ENCODE measurements at places on chromosomes 6 and 20.

DNA sequence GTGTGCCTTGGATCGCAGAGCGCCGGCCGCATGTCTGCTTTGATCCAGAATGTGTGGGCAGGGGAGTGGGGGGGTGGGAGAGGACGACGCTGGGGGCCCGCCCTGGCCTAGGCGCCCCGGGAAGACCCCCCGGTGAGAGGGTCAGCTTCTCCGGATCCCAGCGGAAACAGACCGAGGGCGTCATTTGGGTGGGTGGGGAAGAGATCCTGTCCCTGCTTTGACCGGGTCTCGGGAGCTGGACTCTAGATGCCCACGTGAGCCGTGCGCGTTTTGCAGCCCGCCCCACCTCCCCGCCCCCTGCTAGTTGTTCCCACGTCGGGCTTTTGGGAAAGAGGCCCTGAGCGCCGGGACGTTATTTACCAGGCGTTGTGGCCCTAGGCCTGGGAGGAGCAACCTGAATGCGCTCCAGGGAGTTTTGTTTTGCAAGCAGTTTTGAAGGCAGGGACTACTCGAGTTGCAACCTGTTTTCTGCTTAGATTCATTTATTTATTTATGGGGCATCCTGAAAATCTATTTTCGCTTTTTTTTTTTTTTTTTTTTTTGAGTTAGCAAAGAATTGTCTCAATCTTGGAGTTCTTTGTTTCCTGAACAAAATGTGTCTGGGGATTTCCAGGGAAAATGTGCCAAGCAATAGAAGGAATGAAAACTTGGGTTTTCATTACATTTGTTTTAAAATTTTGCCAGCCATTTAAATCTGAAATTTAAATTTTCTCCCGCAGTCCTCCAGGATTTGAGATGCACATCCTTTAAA lies 1.6 kb downstream of the DSP start:
- DNase-seq: peak; percentile 67

DNA sequence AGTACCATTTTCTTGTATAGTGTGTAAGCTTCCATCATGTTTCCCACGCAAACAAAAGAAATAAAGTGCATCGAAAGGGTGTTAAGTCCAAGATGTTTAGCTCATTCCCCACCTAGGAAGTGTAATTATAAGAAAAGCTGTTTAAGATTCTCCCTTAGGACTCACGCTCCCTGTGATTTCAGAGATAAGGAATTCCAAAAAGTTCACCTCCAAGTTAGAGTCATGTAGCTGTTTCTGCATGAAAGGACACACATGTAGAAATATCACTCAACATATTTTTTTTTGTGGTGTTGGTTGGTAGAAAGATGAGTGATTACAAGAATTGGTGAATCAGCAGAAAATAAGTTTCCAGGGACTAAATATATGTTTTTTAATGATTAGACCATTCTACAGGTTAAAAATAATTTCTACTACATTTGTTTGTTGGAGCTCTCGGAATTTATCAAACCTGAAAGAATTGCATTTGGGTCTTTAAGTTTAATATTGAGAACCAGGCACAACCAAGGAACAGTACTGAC lies 10.4 kb downstream of the OPN5 start:
- peak; percentile 18 for DNase-seq

DNA sequence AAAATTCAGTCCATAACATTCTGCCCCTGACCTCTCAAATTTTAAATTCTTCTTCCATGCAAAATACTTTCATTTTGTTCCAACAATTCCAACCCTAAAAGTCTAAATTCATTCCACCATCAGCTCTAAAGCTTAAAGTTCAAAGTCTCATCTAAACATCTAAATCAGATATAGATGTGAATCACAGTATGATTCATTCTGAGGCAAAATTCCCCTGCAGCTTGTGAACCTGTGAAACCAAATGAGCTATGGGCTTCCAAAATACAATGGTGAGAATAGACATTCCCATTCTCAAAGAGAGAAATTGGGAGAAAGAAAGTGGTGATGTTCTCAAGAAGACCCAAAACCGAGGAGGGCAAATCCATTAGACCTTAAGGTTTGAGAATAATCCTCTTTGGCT lies 309.8 kb downstream of the HIVEP2 start:
- DNase-seq: no peak

DNA sequence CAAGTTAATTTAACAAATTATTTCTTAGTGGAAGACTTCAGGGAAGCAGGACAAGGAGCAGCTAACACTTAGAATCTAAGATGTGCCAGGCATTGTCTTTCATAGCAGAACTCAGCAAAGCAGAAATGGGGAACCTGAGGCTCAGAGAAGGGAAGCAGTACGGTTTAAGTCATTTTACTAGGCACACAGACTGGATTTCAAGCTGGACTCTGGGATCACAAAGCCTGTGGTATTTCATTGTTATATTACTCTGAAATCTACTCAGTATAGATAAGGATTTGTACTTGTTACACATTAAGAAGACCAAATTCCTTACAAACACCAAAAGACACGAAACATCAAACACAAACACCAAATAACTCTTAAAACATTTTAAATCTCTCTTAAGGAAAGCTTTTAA lies 199.6 kb downstream of the ISM1 start:
- DNase-seq: no peak

DNA sequence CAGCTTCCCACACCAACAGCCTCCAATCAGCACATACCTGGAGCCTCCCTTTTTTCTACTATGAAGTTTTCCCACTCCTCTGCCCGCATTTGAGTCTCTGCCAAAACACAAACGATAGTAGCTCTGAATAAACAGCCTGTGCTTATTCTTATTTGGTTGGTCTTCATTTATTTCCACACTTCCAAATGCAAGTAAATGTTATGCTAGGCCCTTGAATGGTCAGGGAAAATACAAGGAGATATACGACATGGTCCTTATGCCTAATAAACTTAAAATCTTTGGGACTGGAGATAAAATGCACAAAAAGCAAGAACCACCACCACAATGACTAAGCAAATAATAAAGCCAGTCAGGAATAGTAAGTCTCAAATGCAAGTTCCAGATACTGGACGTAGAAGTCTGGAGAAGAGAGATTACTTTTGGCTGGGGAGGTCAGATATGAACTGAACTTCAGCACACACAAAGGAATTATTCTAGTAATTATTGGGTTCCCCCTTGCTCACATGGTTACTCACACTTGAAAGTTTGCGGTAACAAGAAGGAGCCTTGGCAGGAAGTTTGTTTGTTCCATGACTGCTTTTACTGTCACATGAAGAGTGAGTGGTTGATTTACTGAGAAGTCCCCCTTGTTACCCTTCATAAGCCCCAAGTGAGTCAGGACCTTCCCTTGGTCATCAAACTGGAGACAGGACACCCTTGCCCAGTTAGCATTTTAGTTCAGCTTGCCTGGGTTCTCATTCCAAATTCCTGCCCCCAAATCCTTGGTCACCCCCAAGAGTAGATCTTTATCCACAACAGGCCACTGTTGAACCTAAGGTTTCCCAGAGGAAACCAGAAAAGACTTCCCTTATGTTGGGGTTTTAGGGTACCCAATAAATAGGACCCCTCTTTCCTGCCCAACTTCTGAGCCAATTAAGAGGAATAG lies 511.2 kb upstream of the JARID2 start:
- peak; percentile 88 for DNase-seq

DNA sequence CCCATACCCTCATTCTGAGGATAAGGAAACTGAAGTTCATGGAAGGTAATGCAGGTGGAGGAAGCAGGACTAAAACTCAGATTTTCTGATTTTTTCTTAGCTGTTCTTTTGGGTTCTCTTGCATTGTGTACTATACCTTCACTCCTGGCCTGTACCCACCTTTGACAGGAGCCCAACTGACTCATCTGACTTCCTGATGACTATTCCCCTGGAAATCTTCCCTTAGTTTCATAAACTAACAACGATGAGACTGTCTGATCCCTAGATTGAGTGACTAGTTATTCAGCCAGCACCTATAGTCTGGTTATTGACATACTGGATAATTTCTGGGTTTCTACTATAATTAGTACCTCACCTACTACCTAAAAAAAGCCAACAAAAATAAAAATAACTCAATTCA lies 10.1 kb downstream of the CRYBG1 start:
- DNase-seq: peak; percentile 95

DNA sequence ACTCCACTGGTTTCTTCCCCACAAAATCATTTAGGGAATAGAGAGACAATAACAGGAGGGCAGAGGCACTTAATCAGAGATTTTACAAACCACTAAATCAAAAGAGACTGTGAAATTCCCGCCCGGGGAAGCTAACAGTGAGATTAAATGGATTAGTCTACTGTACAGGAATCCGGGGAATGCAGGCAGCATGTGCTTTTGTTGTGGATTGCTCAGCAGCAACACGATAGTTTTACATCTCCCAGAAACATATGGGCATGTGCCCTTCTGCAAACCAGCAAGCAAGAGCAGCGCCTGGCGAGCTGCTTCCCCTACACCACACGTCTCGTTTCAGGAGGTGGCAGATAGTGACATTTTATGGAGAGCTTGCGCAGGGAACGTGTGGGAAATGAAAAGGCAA lies 382.3 kb downstream of the CD83 start:
- DNase-seq: peak; percentile 76

DNA sequence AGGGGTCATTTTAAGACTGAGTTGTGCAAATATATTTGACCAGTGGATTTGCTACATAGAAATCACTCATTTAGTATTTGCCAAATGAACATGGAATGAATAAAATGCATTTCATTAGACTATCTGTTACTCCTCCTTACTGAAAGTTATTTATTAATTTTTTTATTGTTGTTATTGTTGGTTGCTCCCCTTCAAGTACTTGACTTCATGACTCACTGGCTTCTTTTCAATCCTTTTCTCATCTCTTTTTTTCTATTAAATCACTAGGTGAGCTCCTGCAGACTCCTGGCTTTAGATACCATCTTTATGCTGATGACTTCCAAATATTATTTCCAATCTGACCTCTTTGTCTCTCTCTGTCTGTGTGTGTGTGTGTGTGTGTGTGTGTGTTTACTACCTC lies 192.2 kb upstream of the FAM83B start:
- peak; percentile 7 for DNase-seq

- peak; percentile 13 for DNase-seq
Observed at GRCh38 chr20:51481341-51481914, 61.1 kb downstream of the NFATC2 start.

DNA sequence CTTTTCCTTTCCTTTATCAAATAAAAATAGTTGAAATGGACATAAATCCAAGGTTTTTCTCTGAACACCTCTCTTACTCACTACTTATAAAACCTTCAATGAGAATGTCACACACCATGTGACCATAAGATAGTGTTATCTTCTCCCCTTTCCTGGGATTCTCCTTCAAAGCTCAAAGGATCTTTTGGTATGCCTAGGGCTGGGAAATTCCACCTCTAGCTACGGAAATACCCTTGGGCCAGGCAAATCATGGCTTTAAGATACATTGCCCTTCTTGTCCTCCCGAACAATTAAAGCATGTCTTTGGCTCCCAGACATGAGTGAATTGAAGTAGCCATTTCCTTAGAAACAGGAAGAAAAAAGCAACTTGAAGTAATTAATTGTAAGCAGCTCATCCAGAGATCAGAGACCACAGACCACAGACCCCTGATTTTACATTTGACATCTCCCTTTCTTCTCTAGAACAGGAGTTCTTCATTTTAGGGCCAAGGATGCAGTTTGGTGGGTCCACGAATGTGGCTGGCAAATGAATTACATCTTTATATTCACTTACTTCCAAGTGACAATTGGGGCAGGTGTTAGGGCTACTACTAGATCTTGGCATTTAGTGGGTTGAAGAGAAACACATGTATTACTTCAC lies 4.1 kb downstream of the PLCB4 start:
- no peak for DNase-seq

GRCh38 chr6:80003826-80004172 lies 650 bp upstream of the TTK start:
- no peak for DNase-seq

- DNase-seq: no peak
Observed at GRCh38 chr6:95293257-95293656, 284.1 kb upstream of the MANEA start.

- DNase-seq: no peak
Observed at GRCh38 chr6:107574856-107575255, 84.9 kb downstream of the SOBP start.

DNA sequence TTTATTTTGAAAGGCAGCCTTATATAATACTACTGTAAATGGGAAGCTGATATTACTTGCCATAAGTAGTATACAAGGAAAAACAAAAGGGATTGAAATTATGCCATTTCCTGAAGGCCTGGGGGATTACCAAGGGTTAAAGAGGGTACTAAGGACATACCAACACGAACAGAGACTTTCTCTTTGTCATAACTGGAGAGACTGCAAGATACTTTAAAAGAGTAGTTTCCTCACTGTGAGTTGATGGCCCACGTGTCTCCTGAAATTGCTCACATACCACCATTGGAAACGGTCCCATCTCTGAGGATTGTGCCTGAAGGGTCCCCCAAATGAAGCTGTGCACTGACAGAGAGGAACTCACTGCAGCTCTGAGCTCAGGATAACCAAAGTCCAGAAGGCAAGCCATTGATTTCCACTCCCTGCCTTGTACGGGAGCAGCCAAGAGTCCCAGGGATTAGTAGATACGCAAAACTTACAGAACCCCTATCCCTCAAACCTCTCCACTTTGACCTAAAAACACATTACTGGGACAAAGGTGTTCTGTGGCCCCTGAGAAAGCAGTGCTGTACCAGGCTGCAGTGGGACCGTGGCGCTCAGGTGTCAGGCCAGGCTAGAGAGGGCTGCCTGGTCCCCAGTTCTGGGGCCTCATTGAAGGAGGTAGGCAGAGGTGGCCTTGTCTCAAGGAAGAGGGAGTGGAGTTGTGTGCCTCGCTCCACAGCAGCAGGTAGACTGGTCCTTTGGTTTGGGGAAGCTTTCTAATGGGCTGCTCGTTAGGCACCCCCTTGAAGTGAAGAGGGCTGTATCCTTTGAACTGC lies 15.2 kb downstream of the PSMG4 start:
- no peak for DNase-seq

GRCh38 chr20:59784791-59785668 lies 148.4 kb downstream of the SYCP2 start:
- no peak for DNase-seq

DNA sequence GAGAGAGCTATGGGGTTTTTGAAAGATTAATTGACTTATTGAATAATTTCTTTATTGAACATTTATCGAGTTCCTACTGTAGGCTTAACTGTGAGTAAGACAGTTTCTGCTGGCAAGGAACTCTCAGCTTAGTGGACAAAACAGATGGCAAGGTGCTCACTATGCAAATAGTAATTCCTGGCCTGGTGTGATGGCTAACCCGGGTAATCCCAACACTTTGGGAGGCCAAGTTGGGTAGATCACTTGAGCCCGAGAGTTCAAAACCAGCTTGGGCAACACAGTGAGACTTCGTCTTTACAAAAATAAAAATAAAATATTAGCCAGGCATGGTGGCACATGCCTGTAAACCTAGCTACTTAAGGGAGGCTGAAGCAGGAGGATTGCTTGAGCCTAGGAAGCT lies 13.5 kb upstream of the TGM2 start:
- DNase-seq: no peak

DNA sequence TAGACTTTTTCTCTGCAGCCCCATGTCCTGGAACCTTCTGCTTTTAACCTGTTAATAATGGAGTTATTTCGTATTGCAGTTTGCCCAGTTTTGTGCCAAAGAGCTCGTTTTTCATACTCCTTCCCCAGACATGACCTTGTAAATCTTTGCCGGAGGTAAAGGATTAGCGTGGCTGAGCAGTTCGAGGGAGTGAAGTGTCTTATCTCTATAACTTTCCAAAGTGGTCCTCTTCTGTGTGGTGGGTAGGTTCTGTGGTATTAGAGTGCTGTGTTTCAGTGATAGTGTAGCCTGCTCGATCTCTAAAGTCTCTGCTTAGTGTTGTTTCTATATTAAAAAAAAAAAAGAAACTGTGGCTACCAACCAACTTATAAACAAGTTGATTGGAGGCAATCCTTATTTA lies 67.5 kb downstream of the FARS2 start:
- no peak for DNase-seq

GRCh38 chr6:20559924-20560551 lies 25.8 kb downstream of the CDKAL1 start:
- DNase-seq: no peak

- DNase-seq: no peak
Observed at GRCh38 chr6:134282816-134283215, 35.1 kb downstream of the SGK1 start.

All from bronchial epithelial cell (primary cell).